Fibroblast of villous mesenchyme (primary cell): ENCODE measurements at places on chromosomes 7 and 10. TPM values are rescaled to one million over a fixed set of nuclear protein-coding genes. Genes with fewer than 3 reads are reported as not detected.

GRCh38 chr10:97904018-97904381, 54.4 kb downstream of the GOLGA7B start:
- DNase-seq = no peak

DNA sequence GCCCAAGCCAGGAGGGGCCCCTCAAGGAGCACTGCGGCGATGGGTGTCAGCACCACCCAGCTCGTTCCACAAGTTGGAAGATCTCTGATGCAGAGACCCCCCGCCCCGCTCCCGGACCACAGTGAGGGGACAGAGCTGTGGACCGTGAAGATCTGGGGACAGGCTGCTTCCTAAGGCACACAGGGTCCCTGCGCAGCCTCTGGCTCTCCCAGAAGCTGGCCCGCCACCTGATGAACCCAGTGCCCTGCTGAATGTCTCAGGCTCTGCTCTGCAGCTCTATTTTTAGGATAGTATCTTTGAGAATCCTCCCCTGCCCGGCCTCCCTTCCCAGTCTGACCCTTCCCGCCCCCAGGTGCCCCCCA, 29.7 kb downstream of the GBX1 start:
- no peak for DNase-seq

APBB1IP gene
- 3.2 and 4.3 TPM in 2 replicates for total RNA-seq

- peak; percentile 55 for DNase-seq
Observed at GRCh38 chr10:49177391-49178355, 10.5 kb downstream of the TMEM273 start.

DNA sequence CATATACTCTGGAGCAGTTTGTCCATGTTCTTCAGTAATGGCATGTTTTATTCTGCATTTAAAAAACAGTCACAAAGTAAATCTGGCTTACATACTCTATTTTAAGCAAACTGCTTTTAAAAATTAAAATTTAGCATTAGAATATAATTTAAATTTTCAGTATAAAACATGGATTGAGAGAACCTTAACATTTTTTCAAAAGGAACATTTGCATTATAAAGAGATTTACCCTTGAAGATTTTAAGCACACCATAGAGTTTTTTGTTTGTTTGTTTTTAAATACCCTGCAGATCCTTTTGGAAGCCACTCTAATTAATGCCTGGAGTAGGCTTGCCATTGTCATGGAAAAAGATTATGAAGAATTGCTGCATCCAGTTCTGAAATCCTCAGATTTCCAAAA, 70.4 kb downstream of the ZNRF2 start:
- no peak for DNase-seq

DNA sequence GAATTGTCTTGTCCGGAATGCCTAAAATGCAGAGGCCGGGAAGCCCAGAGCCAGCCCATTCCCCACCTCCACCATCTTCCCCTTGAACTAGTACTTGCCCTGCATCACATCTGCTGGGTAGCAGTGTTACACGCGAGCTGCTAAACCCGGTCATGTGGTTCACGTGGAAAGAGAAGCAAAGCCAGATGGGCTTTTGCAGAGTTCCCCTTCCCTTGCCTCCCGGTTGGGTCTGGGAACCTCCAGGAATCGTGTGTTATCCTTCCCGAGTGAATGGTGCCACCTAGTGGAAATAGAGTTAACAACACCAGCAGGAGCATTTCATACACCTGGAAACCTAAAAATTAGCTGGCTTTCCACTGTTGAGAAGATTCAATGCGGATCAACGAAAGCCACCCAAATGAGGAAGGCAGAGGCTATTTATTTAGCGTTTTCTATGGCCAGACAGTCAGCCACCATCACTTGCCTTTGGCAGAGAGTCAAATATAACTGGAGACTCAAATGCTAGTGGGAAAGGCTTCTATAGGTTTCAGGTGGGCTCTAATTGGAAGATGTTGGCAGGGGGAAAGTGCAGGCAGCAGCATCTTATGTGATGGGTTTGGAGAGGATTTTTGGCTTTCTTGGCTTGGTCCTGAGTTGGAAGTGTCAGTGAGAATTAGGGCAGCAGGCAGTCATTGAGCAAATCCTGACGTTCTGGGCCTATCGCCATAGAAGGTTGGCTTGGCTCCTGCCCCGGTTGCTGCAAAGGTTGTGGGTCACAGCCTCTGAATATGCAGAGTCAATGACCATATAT, 12.9 kb upstream of the DENND2A start:
- DNase-seq = peak; percentile 86

AKR1C8 gene
- total RNA-seq = not detected in 2 replicates

CLCN1 gene
- total RNA-seq = under 0.01 TPM in 2 replicates

DNA sequence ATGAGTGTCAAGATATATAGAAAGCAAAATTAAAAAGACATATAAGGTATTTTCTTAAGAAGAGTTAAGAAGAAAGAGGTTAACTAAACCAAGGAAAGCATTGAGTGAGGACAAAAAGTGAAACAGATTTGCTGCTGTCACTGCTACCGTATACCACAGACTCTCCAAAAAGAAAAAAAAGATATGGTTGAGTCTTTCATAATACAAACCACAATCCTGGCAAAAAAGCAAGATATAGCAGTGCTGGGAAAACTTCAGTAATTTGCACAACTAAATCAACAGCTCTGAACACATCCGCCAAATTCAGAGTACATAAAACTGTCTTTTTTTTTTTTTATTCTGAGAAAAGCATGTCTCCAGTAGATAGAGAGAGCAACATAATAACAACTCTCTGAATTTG, 114.7 kb downstream of the ETV1 start:
- peak; percentile 88 for DNase-seq

DNA sequence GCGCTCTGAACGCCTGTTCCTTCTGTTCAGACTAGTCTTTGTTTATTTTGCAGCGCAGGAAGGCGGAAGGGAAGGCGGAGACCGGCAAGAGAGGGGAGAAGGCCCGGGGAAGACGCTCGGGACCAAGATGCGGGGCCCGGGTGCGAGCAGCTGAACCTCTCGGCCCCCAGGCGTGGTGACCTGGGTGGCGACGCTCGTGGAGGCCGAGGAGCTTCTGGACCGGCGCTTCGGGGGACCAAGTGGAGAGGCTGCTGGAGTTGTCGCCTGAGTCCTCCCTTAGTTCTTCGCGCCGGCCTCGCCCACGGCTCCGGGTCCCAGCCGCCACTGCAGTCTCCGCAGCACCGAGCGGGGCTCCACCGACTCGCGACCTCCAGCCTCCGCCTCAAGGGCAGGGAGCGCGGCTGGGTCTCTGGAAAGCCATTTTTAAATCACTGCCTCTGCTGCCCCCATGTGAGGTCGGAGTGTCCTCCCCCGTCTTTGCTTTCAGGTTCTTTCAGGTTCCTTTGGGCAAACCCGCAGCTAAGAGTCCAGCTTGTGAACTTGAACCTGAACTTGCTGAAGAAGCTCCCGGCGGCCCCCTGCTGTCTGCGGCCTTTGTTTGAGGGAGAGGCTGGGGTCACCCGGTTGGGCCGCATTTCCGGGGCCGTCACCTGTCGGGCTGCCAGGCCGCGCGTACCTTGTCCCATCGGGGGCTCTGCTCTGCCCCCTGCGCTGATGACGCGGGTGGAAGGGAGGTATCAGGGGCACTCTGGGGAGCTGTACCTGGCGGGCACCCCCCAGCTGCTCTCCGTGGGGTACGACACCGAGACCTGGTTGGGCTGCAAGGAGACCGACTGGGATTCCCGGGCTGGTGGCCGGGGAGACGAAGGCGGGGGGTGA, 136.0 kb downstream of the KIF20B start:
- peak; percentile 37 for DNase-seq

DNA sequence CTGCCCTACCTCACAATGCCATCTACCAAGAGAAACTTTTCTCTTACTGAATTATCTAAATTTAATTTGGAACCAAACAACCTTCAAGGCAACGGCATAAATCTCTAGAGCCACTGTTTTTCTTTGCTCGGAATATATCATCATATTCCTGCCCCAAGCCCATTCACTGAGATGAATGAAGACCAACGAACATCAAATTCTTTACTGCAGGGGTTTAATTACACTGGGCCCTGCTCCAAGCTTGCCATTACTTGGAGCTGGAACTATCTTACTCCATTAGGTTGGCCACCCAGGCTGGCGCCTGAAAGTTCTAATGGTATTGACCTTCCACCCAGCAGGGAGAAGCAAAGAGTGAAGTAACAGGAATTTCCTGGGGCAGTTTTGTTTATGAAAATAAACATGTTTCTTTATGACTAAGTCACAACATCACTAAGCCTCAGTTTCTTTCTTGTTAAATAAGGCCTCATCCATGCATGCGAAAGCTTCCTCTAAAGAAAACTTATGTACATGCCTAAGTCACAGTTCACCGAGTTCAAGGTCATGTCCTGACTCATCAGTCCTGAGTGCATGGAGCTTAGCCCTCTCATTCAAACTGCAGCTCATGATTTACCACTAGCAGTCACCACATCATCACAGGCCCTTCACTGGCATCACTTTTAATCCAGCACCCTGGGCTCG, 42.1 kb upstream of the ANAPC16 start:
- peak; percentile 46 for DNase-seq

CRTAC1 gene
- total RNA-seq = not detected in 2 replicates

DNA sequence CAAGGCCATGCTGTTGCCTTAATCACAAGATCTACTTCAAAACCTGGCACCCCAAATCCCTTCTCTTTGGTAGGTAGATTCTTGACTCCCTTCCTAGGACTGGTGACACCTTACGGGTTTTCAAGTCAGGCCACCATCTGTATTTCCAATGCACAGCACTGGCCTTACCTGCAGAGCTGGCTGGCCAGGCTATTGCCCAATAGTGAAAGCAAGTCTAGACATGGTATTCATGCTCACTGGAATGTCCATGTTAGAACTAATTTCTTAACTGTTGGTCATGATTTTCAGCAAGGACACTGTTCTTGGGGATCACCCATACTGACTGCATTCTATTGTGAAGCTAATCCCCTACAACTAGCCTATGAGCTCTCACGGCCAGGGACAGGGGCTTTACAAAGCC, 313.1 kb upstream of the RNF32 start:
- DNase-seq = no peak

- no peak for DNase-seq
Observed at GRCh38 chr7:117963264-117964197, 90.3 kb upstream of the CTTNBP2 start.

GRCh38 chr7:154859747-154860620, 142.9 kb downstream of the PAXIP1 start:
- DNase-seq = no peak

BEND7 gene
- total RNA-seq = under 0.01 and 0.64 TPM in 2 replicates

- peak; percentile 82 for DNase-seq
Observed at GRCh38 chr7:5429253-5429856, 5.7 kb upstream of the TNRC18 start.

GIMAP8 gene
- total RNA-seq = under 0.01 TPM in 1 of 2 replicates, not detected in the other

- no peak for DNase-seq
Observed at GRCh38 chr7:37482505-37482904, 33.8 kb upstream of the ELMO1 start.

MARCHF5 gene
- total RNA-seq = 10.3 and 13.4 TPM in 2 replicates

GRCh38 chr10:119940487-119940886, 48.0 kb downstream of the SEC23IP start:
- DNase-seq = no peak

IFIT3 gene
- total RNA-seq = 61.8 and 90.2 TPM in 2 replicates

C7orf33 gene
- total RNA-seq = not detected in 2 replicates

DNA sequence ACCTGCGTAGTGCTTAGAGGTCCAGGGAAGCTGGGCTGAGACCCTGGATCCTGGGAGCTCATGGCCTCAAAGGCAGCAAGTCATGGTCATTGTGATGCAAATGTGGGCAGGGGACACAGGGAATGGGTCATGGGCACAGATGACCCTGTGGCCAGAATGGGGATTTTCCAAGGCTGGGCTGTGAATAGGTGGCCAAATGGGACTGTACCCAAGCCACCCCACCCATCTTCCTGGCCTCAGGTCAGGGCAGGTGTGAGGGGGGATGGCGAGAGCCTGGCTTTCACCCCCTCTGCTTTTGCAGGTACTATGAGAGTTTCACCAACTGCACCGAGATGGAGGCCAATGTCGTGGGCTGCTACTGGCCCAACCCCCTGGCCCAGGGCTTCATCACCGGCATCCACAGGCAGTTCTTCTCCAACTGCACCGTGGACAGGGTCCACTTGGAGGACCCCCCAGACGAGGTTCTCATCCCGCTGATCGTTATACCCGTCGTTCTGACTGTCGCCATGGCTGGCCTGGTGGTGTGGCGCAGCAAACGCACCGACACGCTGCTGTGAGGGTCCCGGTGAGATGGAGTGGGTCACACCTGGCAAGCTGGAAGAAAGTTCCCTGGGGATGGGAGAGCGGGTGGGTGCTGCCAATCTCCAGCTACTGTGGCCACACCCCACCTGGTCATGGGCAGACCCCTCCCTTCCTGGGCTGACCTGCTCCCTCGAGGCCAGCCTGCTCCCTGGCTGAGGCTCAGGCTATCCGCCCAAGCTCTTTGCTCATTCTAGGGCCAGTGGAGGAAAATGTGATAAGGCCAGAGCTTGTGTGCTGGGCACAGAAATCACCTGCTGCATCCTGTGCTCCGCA, 25.5 kb downstream of the RAMP3 start:
- DNase-seq = no peak

GRCh38 chr10:20276127-20276979, 460.1 kb downstream of the PLXDC2 start:
- no peak for DNase-seq

- no peak for DNase-seq
Observed at GRCh38 chr7:45564485-45564884, 9.7 kb upstream of the ADCY1 start.

GDF2 gene
- total RNA-seq = not detected in 2 replicates

ARMC3 gene
- total RNA-seq = not detected in 2 replicates

DNA sequence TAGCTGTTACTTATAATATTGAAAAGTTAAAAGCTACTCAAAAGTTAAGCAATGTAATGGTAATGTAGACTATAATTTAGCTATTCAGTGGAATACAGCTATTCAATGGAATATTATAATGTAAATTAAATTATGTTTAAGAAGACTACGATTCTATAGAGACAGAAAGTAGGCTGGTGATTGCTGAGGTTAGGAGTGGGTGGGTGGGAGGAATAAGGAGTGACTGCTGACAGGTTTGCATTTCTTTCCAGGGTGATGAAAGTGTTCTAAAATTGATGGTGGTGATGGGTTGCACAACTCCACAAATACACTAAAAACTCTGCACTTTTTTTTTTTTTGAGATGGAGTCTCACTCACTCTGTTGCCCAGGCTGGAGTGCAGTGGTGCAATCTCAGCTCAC, 21.4 kb downstream of the DENND2A start:
- no peak for DNase-seq

DNA sequence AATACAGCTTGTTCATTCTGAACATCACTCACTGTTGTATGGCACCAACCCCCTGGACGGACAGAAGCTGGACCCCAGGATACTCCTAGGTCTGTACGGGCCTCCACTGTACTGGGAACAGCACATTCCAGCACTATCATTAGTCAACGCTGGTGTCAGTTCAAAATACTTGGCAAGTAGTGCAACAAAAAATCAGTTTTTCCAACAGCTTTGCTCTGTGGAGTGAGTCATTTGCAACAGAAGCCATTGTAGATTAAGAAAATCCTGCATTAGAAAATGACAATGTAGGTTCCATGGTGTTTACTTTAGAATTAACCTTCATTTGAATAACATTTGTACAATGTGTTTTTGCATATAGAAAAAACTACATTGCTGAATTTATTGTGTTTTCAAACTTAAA, 266.6 kb downstream of the HDAC9 start:
- peak; percentile 10 for DNase-seq

- peak; percentile 13 for DNase-seq
Observed at GRCh38 chr7:128963327-128963757, 25.6 kb downstream of the IRF5 start.
